ENCODE measurements at places on chromosomes 12 and 14.

GRCh38 chr12:110733089-110733715 lies 9.5 kb downstream of the PPP1CC start:
- DNase-seq: no peak

GRCh38 chr12:107645630-107646333 lies 39.8 kb upstream of the PWP1 start:
- no peak for DNase-seq

DNA sequence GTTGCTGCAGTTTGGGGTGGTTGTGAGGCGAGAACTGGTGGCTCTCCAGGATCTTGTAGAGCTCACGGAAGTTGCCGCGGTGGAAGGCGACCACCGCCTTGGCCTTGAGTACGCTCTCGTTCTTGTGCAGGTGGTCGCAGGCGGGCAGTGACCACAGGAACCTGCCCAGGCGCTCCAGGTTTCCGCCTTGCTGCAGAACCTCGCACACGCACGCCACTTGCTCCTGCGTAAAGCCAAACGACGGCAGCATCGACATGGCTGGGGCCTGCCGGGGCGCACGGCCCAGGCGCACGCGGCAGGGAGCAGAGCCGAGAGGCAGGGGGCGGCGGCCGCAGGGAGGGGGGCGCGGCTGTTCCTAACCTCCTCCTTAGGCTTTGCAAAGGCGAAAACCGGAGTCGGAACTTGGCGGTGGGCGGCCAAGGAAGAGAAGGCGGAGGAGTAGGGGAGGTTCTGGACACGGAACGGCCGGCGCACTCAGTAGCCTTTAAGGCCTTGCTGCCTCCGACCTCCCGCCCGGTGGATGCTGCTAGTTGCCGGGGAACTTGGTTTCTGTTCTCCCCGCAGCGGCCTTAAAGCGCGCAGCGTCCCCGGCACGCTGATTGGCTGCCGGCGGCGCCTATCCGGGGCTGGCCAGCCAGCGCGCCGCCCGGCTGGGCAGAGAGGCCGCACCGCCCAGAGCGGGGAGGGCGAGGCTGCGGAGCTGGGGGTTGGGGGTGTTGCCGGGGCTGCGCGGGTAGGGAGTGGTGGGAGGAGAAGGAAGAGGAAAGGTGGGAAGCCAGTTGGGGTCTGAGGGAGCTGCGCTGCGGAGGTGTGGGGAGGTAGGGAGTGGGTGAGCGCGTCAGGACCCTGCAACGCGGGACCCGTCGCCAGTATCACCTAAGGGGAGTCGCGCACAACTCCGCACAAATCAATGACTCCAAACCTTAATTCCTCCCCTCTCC lies at the start of gene SIX1:
Gene SIX1, minus strand, starts transcription at position 544 of the 941 bp plus-strand sequence. Its CDS starts 288 bp downstream, at position 256.
- DNase-seq: no peak

DNA sequence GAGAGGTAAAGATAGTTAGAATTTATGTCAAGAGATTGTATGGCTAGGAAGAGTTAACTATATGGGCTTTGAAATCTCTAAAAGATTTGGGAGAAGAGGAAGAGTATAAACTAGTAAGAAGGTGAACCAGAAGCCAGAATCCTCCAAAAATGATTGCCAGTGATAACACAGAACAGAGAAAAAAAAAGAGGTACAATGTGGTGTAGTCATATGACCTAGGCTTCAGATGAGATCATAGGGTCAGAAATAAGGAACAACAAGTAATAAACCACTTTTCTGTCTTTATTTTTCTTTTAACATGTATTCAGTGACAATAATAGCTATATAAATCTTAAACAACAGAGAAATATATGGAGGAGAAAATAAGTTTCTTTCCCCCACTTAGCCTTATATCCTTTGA lies 2.0 kb upstream of the NECAP1 start:
- no peak for DNase-seq

GRCh38 chr14:93135399-93135798 lies 19.7 kb upstream of the ITPK1 start:
- no peak for DNase-seq

DNA sequence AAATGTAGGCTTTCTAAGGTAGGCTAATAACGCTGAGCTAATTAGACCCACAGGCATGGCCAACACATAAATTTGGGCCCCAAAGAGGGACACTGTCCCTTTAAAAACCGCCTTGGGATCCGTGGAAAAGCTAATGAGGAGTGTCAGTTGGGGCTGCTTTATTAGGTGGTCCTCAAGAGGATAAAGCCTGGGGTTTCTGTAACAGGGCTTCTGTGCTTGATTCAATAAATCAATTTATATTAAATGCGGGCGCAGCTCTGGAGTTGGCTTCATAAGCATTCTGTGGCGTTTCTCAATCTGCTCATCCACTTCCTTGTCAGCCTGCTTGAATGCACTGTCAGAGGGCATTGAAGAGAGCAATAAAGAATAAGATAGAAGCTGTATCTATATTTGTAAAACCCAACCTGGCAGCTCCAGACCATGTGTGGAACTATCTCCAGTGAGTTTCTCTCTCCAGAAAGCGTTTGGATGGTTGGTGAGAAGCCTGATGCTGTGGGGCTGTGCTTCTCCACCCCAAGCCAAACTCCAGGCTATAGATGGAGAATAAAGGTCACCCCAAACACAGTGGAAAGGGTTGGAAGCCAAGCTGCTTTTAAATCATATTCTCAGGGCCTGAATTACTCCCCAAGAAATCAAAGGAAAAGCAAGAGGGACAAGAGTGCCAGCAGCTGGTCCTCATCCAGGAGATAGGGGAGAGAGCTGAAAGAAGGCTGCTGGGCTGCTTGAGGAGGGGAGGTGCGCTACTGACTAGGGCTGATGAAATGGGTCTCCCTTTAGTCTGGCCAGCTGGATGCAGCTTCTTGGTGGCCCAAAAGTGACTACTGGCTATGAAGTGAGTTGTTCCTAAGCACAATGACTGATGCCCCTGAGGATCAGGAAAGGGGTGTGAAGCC lies 222.0 kb downstream of the PPM1H start:
- no peak for DNase-seq

- no peak for DNase-seq
Observed at GRCh38 chr12:125070661-125071390, 5.6 kb downstream of the AACS start.

DNA sequence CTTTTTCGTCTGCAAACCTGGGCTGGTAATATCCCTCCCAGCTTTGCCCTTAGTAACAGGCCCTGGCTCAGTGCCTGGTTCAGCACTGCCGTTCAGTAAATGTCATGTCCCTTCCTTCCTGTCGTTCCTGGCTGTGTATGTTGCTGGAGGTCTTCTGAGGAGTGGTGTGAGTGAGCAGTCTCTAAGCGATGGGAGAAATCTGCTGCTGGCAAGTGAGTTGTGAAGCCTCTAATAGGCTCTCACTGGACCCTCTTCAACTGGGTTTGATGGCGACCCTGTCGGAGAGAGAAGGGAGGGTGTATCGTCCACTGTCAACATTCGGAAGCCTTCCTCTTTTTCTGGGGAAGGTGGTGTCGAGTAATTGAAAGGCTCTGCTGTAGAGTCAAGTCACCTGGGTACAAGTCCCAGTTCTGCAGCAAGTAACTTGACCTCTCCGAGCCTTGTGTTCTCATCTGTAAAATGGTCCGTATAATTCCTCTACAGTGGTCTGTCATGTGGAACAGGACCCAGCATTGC lies 62.8 kb downstream of the HRK start:
- no peak for DNase-seq

- no peak for DNase-seq
Observed at GRCh38 chr12:76922866-76923265, 44.0 kb upstream of the CSRP2 start.

GRCh38 chr12:6361834-6362233 lies 13.5 kb downstream of the SCNN1A start:
- DNase-seq: no peak

GRCh38 chr12:131264635-131265034 lies 310.9 kb downstream of the ADGRD1 start:
- DNase-seq: no peak
